Caco-2 (cell line): ENCODE measurements at places on chromosomes 5 and 9. TPM values are rescaled to one million over a fixed set of nuclear protein-coding genes. Genes with fewer than 3 reads are reported as not detected.

RGS7BP gene
- not detected in 2 replicates for total RNA-seq

GRCh38 chr9:83933790-83934189 is 12.6 kb upstream of the KIF27 start:
- no peaks in the 10 kb centered on the region for H3K4me1 ChIP-seq
- no peaks in the 10 kb centered on the region for H3K27me3 ChIP-seq
- H3K27ac ChIP-seq, result no peak overlapping the region
- H3K36me3 ChIP-seq, result no peaks in the 10 kb centered on the region
- no peak overlapping the region for H3K4me3 ChIP-seq
- DNase-seq, result no peak

SPATA31D4 gene
- total RNA-seq, result not detected in 2 replicates

DNA sequence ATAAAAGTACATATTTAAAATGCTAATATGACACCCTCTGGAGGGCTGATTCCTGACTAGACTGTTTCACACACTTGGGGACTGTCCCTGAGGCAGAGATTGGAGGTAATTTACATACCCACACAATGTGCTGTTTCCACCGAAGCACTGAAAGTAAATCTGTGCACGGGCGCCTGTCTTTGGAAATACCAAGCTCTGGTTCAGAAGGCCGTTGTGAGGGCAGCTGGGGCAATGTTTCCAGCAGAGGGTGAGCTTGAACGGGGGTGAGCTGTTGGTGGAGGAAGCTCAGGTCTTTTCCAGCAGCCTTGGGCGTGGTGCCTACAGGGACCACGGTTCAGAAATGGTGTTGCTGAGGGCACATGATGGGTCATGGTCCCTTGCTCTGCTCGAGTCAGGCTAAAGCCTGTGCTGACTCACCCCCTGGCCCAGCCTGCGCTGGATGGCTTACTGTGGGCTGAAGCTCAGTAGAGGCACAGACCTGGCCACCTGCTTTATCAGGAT is 25.8 kb upstream of the HMCN2 start:
- DNase-seq, result no peak
- no peaks in the 10 kb centered on the region; the same call in 1 of the 2 replicates for H3K4me1 ChIP-seq
- no peaks in the 10 kb centered on the region for H3K36me3 ChIP-seq
- H3K27me3 ChIP-seq, result no peaks in the 10 kb centered on the region
- H3K4me3 ChIP-seq, result no peak overlapping the region

S1PR3 gene
- total RNA-seq, result 0.95 and 1.00 TPM in 2 replicates

- H3K27ac ChIP-seq, result no peak overlapping the region
- DNase-seq, result no peak
- no peaks in the 10 kb centered on the region for H3K36me3 ChIP-seq
- no peaks in the 10 kb centered on the region for H3K4me1 ChIP-seq
- no peaks in the 10 kb centered on the region for H3K27me3 ChIP-seq
- no peak overlapping the region for H3K4me3 ChIP-seq
These were observed 303.0 kb upstream of the CDH9 start for GRCh38 chr5:27341342-27341741.

DNA sequence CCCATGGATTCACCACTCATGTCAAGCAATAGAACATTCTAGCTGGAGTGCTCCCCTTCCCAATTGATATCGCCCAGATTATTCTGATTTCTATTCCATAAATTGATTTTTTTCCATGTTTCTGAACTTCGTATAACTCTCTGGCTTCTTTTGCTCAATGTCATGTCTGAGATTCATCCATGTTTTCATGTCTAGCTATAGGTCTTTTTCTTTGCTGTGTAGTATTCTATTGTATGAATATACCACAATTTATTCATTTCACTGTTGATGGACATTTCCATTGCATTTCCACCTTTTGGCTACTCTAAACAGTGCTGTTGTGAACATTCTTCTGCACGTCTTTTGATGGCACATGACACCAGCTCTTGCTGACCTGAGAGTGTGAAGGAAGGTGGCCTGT is 19.6 kb downstream of the PTPA start:
- H3K36me3 ChIP-seq, result peaks cover 3% of the 10 kb centered on the region
- no peak overlapping the region for H3K4me3 ChIP-seq
- H3K27me3 ChIP-seq, result no peaks in the 10 kb centered on the region
- DNase-seq, result no peak
- H3K4me1 ChIP-seq, result no peaks in the 10 kb centered on the region
- H3K27ac ChIP-seq, result no peak overlapping the region

SLC24A2 gene
- 0.07 TPM in 1 of 2 replicates, not detected in the other for total RNA-seq

GRCh38 chr9:78666818-78667414 is 370.0 kb downstream of the PSAT1 start:
- no peak overlapping the region for H3K27ac ChIP-seq
- H3K4me1 ChIP-seq, result no peaks in the 10 kb centered on the region
- no peaks in the 10 kb centered on the region for H3K36me3 ChIP-seq
- H3K27me3 ChIP-seq, result no peaks in the 10 kb centered on the region
- no peak overlapping the region for H3K4me3 ChIP-seq

DNA sequence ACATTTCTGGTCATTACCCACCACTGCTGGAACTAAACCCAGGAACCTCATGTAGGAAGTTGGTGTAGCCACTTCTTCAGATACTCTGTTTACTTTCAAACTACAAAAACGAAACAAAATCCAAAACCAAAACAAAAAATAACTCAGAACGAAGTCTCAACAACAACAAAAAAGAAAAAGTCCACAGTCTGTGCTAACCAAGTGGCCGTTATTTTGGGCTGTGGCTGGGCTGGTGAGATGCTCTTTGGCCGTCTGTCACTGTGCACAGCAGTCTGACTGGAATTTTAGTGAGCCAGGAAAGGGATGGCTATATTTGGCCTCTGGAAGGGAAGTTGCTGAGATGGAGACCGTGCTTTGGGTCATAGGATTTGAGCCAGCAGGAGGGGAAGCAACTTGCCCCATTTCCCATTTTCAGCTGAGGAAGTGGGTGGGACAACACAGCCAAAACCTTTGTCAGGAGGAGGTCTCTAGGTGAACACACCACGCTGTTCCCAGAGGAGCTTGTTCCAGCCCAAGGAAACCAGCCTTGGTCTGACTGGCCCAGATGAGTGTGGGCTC is 334.1 kb downstream of the ZSWIM6 start:
- no peak overlapping the region for H3K27ac ChIP-seq
- no peaks in the 10 kb centered on the region for H3K4me1 ChIP-seq
- H3K27me3 ChIP-seq, result no peaks in the 10 kb centered on the region; the same call in 1 of the 2 replicates
- H3K4me3 ChIP-seq, result no peak overlapping the region
- H3K36me3 ChIP-seq, result no peaks in the 10 kb centered on the region

- H3K27ac ChIP-seq, result no peak overlapping the region
- H3K4me3 ChIP-seq, result no peak overlapping the region
- H3K27me3 ChIP-seq, result no peaks in the 10 kb centered on the region
- H3K36me3 ChIP-seq, result no peaks in the 10 kb centered on the region
- H3K4me1 ChIP-seq, result no peaks in the 10 kb centered on the region
These were observed 28.9 kb downstream of the SHC3 start for GRCh38 chr9:89149726-89150125.

GRXCR2 gene
- total RNA-seq, result 0.16 TPM in 1 of 2 replicates, not detected in the other

KCTD16 gene
- total RNA-seq, result 0.29 and 0.51 TPM in 2 replicates

- H3K4me3 ChIP-seq, result peak within 1 kb of the TSS; percentile 96
- H3K36me3 ChIP-seq, result 0 out of 2 replicates have a peak, but pooled peaks cover 1% of the 10 kb centered on the region
- no peaks in the 10 kb centered on the region for H3K27me3 ChIP-seq
- H3K4me1 ChIP-seq, result peaks cover 24% of the 10 kb centered on the region
- peak within 1 kb of the TSS; percentile 89 for H3K27ac ChIP-seq
These were observed at the start of gene POLR1E for GRCh38 chr9:37485389-37486255. TSS of gene POLR1E (plus strand) at chr9:37485948. CDS start at chr9:37486048, 100 bp downstream.

GRCh38 chr5:143828710-143829109 is 16.7 kb downstream of the HMHB1 start:
- no peak overlapping the region for H3K4me3 ChIP-seq
- DNase-seq, result no peak
- H3K4me1 ChIP-seq, result peaks cover 8% of the 10 kb centered on the region; the same call in 1 of the 2 replicates
- no peaks in the 10 kb centered on the region for H3K36me3 ChIP-seq
- H3K27me3 ChIP-seq, result no peaks in the 10 kb centered on the region

CAVIN4 gene
- 1.5 and 1.7 TPM in 2 replicates for total RNA-seq

STC2 gene
- 190 and 224 TPM in 2 replicates for total RNA-seq

UNC5A gene
- 0.14 TPM in 1 of 2 replicates, not detected in the other for total RNA-seq

- H3K36me3 ChIP-seq, result no peaks in the 10 kb centered on the region
- DNase-seq, result no peak
- no peak overlapping the region for H3K27ac ChIP-seq
These were observed 16.2 kb upstream of the TJP2 start for GRCh38 chr9:69157751-69158466.

DRD1 gene
- total RNA-seq, result not detected in 2 replicates

VCAN gene
- 27.4 and 34.1 TPM in 2 replicates for total RNA-seq

SQSTM1 gene
- total RNA-seq, result 250 and 259 TPM in 2 replicates

DNA sequence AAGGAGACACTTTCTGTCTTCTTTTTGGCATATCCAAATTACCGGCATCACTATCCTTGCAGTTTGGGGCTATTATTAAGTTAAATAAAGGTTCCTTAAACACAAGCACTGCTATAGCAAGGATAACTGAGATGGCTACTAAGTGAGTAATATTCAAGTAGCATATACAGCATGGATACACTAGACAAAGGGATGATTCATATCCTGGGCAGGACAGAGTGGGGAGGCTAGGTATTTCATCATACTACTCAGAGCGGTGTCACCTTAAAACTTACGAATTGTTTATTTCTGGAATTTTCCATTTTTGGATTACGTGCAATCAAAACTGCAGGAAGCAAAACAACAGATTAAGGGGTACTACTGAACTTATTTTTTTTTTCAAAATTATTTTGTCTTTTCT is 54.1 kb downstream of the FER start:
- H3K4me3 ChIP-seq, result no peak overlapping the region
- H3K4me1 ChIP-seq, result no peaks in the 10 kb centered on the region
- no peak for DNase-seq

DNA sequence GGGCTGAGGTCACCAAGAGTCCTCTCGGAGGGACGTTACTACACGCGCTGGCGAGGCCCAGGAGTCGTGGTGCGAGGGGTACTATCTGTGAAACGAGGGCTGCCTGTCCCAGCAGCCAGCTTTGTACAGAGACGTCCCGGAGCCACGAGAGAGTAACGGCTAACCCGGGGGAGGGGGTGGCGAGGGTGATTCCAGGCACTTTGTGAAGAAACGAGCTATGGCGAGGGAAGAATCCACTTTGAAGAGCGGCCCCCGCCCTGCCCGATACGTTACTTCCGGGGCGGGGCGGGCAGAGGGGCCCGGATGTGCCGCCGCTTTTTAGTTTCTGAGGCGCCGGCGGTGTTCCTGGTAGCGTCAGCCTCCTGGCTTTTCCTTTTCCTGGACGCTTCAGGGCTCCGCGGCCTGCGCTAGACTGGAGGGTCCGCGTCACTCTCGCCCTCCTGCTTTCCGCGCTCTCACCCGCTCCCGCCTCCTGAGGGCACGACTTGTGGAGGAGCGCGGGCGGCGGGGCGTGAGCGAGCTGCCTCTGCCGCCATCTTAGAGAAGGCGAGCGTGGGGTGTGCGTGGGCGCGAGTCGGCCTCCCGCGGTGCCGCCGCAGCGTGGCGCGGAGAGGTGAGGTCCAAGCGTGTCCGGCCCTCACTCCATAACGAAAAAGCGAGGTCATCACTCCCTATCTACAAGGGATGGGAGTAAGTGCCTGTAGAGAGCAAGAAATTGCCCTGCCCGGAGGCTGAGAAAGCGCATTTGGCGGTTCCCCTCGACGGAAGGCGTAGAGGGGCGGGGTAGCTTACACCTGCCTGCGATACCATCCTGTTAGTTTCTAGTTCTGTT is 580 bp upstream of the RFX3 start:
- H3K4me1 ChIP-seq, result peaks cover 13% of the 10 kb centered on the region; the same call in 1 of the 2 replicates
- peak overlapping the region; percentile 95 for H3K4me3 ChIP-seq
- H3K27ac ChIP-seq, result peak overlapping the region; percentile 99
- DNase-seq, result peak; percentile 85
- no peaks in the 10 kb centered on the region for H3K27me3 ChIP-seq

DNA sequence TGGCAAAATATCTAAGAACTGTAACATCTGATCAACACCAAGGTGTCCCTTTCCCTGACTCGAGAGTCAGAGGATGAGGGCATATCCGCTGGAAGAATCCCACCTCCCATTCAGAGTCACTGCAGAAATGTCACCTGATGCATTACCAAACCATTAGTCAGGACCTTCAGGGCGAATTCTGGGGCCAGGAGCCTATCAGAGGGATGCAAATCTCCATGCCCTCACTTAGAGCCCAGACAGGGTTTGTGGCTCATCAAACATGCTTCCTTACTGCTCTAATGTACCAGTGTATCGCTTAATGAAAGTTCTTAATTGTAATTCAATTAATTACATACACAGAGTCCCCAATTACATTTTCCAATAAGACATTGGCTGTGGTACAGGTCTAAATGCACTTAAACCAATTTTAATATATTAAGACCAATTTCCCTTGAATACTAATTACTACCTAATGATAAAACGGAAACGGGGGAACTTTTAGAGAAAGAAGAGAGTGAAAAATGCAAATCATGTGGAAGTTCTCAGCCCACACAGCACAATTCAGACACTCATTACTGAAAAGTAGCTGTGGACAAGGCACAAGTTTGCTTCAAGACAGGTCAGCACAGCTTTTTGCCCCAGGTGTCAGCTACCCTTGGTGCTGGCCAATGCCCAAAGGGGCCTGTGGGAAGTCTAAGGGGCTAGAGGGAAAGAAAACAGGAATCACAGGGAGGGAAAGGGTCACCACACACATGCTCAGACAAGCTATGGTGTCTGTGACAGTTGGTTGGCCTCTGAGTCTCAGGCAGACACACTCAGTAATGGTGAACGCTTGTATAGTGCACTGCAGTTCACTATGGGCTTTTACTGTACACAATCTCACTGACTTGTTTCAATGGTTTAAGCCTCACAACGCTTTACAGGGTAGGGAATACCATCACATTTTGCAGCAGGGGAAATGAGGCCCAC is 211.6 kb downstream of the MAPKAP1 start:
- peaks cover 22% of the 10 kb centered on the region for H3K4me1 ChIP-seq
- no peak overlapping the region for H3K27ac ChIP-seq
- DNase-seq, result no peak
- no peaks in the 10 kb centered on the region for H3K36me3 ChIP-seq

DNA sequence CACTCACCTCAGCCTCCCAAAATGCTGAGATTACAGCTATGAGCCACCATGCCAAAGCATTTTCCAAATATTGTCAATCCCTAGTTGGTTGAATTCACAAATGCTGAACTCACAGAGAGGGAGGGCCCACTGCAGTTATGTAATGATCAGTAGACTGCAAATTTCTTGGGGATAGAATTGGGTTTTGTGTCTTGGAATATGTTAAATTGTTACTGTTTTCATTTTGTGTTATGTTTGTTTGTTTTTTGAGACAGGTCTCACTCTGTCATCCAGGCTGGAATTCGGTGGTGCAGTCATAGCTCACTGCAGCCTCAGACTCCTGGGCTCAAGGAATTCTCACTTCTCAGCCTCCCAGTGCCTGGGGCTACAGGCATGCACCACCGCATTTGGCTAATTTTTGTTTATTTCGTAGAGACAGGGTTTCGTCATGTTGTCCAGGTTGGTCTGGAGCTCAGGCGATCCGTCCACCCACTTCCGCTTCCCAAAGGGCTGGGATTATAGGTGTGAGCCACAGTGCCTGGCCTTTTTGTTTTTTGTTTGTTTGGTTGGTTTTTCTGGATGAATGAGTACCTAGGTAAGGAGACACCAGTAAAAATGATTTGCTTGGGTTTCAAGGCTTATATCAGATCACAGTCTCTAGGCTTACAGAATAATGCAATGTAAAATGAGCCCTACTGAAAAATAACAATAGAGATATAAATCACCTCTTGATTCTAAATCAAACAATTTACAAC is 31.5 kb upstream of the LMNB1 start:
- no peak for DNase-seq
- H3K4me3 ChIP-seq, result no peak overlapping the region
- no peaks in the 10 kb centered on the region for H3K27me3 ChIP-seq
- H3K4me1 ChIP-seq, result 0 out of 2 replicates have a peak, but pooled peaks cover 6% of the 10 kb centered on the region
- no peak overlapping the region for H3K27ac ChIP-seq
- no peaks in the 10 kb centered on the region for H3K36me3 ChIP-seq
